ENCODE measurements at places on chromosomes 11 and 22. TPM values are rescaled to one million over a fixed set of nuclear protein-coding genes. Genes with fewer than 3 reads are reported as not detected.

JAM3 gene
- 3.5 TPM for total RNA-seq

ILK gene
- total RNA-seq = 120 TPM

SYCE3 gene
- not detected for total RNA-seq

APOBEC3H gene
- 0.30 TPM for total RNA-seq

OR4A16 gene
- not detected for total RNA-seq

MTCH2 gene
- 131 TPM for total RNA-seq

PRG3 gene
- total RNA-seq = not detected

NRXN2 gene
- 0.13 TPM for total RNA-seq

IFITM1 gene
- 0.17 TPM for total RNA-seq

SLC22A9 gene
- not detected for total RNA-seq

SLC39A13 gene
- 39.8 TPM for total RNA-seq

TTC36 gene
- total RNA-seq = not detected

TMEM218 gene
- 19.6 TPM for total RNA-seq

CASP12 gene
- total RNA-seq = not detected

CST6 gene
- total RNA-seq = not detected

OVCH2 gene
- total RNA-seq = not detected

OR52I2 gene
- total RNA-seq = not detected

FXYD2 gene
- 17.3 TPM for total RNA-seq

PLA2G3 gene
- total RNA-seq = not detected

CD3E gene
- total RNA-seq = not detected

CDC42BPG gene
- total RNA-seq = 1.0 TPM

TMPRSS5 gene
- total RNA-seq = 0.08 TPM

CHRDL2 gene
- 5.0 TPM for total RNA-seq

ZBTB44 gene
- total RNA-seq = 8.0 TPM

RIC3 gene
- 1.9 TPM for total RNA-seq

C11orf97 gene
- total RNA-seq = not detected

TUG1 gene
- 24.0 TPM for total RNA-seq

OR56A1 gene
- not detected for total RNA-seq

POU2AF2 gene
- total RNA-seq = not detected

ZBED5 gene
- total RNA-seq = 17.5 TPM

BACE1 gene
- 11.3 TPM for total RNA-seq

PHF21B gene
- total RNA-seq = 0.92 TPM

MRGPRF gene
- total RNA-seq = 0.06 TPM

SLC43A3 gene
- 0.33 TPM for total RNA-seq

PATE4 gene
- not detected for total RNA-seq

ASPHD2 gene
- total RNA-seq = 1.8 TPM

BRD1 gene
- 15.3 TPM for total RNA-seq

FAM118A gene
- 11.8 TPM for total RNA-seq

FAM111B gene
- 8.0 TPM for total RNA-seq

IFT27 gene
- 19.5 TPM for total RNA-seq

FGF3 gene
- total RNA-seq = not detected

NEFH gene
- 0.12 TPM for total RNA-seq

All from A549 treated with dexamethasone at 1 μM for 4 hours (cell line).